CD4-positive, alpha-beta T cell treated with Interleukin-15 for 1 hour (primary cell): ENCODE measurements at places on chromosomes 3 and 15.

DNA sequence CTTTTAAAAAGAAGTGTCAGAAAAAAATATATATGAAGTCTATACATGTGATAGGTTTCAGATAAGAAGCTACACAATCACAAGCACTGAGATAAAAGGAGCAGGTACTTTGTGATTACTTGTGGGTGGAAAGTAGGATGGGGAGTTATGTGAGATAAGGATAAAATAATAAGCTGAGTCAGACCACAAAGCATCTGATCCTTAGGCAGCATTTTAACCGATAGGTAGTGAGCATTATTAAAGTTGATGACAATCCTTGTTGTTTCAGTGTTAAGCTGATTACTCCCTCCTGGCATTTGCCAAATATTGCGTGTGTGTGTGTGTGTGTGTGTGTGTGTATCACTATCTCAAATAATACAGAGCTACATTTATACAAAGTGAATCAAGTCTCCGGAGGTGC is 483.1 kb downstream of the NAALADL2 start:
- DNase-seq, result no peak

GRCh38 chr3:111326144-111326995 is 215.6 kb upstream of the CD96 start:
- no peak for DNase-seq

- DNase-seq, result no peak
These were observed 55.2 kb downstream of the RBPMS2 start for GRCh38 chr15:64720188-64720587.

GRCh38 chr3:53361852-53362251 is 14.5 kb upstream of the DCP1A start:
- no peak for DNase-seq

DNA sequence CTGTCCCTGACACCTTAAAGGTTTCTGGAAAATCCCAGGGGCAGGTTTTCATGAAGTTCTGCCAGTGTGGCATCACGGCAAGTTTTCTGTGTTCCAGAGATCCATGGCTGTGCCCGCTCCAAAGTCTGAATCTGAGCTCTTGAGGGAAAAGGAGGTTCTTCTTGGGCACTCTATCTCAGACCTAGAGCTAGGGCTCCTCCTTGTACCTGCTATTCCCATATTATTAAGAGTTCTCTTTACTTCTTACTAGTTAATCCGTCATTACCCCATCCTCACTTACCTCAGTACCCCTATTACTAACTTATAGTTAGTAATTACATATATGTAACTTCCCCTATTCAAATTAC is 5.9 kb upstream of the TRA2B start:
- DNase-seq, result no peak

DNA sequence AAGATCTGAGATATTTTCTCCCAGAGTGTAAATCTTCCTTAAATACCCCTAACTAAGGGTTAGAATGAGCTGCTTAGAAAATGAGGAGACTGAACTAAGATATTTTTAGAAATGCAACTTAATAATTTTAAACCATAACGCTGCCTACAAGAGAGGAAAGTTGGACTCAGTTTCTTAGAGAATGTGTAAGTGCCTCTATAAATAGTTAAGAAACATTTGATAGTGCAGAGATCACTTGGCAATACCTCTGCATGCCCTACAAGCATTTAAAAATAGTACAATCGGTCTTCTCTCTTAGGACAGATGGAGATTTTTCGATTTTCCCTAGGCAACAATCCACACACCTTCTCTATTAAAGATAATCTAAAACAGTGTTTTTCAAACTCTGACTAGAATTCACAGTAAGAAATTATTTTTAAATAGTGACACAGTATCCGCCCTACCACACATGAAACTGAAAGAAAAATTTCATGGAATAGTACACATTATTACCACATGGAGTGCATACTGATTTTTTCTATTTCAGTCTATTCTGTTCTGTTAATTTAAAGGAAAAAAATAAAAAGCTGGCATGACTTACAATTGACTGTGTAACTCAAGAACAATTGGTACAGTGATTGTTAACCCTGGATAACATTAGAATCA is 83.2 kb downstream of the GADL1 start:
- DNase-seq, result no peak

GRCh38 chr3:11661052-11661656 is 17.4 kb upstream of the VGLL4 start:
- DNase-seq, result no peak
